ENCODE measurements at places on chromosomes 11 and 22. TPM values are rescaled to one million over a fixed set of nuclear protein-coding genes. Genes with fewer than 3 reads are reported as not detected.

DNA sequence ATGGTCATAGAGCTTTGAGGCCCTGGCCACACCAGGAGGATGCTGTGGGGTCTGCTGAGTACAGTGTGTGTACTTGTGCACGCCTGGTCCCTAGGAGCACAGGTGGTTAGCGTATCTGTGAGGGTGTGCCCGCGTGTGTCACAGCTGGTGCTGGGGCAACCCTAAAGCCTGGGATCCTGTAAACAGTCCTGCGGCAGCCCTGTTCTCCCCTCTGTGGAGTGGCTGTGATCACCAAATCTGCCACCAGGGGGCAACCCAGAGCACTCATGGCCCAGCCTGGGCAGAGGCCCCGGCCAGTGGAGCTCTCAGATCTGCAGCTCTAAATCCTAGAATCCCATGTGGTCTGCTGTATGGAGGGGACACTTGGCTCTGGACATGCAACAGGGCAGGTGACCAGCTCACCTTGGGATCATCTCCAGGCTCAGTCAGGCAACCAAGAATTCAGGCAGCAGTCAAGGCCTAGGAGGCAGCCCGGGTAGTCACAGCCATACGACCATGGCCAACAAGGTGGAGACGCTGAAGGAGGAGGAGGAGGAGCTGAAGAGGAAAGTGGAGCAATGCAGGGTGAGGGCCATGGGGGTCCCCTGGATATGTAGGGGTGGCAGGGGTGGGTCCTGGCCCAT, 3.9 kb downstream of the SH3BP1 start:
- DNase-seq = peak; percentile 87

DNA sequence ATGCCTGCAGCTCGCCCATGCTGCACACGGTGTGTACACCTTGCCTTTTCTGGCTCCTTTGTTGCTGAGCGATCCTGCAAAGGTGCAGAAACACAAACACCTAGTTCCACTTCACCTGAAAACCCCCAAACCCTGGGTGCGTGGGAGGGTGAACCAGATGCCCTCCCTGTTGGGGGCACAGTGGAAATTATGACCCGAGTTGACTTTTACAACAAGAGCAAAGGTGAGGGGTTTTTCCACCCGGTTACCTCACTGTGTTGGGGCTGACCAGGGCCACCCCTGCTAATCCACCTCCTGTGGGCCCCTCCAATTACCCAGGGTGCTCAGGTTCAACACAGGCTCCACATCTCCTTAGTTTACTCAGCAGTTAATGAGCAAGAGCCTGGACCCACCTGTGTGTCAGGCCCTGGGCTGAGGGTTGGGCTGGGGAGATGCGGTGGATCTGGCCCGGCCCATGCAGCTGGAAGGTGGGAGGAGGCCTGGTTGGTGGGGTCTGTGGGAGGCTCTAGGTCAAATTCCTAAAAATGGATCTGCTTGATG, 42.1 kb downstream of the LRRC32 start:
- no peak for DNase-seq

GRCh38 chr22:19824926-19825339, 29.7 kb downstream of the GNB1L start:
- no peak for DNase-seq

GRCh38 chr11:47553406-47553743, 443 bp upstream of the CELF1 start:
- DNase-seq = no peak

GRCh38 chr11:35478471-35479091, 46.8 kb downstream of the PAMR1 start:
- no peak for DNase-seq

DNA sequence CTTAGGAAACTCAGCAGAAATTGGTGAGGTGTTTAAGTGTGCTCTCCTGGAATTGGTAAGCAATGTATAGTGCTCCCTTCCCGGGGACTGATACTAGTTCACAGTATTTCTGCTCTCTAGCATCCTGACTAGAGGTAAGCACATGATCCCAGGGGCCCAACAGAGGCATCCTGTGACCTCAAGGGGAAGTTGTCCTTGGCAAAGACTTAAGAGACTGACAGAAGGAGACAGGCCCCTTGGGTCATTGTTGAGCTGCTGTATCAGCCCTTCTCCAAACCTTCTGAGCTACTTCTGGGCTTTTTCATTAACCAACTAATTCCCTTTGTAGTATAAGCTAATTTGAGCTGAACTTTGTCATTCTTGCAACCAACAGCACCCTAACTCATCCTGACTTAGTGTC, 4.3 kb upstream of the TBC1D22A start:
- no peak for DNase-seq

DNA sequence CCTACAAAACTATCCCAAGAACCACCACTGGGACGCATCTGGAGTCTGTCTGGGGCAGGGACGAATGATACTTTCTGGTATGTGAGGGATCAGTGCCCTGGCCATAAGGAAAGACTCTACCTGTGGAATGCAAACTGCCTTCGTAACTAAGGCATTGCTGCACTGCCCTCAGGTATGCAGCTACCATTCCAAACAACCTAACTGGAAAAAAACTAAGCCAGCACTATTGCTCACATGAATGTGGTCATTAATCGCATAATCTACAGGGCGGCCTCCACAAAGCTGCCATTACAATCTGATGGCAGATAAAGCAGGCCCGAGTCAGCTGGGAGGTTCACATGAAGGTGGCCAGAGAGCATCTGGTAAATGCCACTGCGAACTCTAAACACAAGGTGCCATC, 3.9 kb downstream of the PACSIN2 start:
- DNase-seq = no peak

DNA sequence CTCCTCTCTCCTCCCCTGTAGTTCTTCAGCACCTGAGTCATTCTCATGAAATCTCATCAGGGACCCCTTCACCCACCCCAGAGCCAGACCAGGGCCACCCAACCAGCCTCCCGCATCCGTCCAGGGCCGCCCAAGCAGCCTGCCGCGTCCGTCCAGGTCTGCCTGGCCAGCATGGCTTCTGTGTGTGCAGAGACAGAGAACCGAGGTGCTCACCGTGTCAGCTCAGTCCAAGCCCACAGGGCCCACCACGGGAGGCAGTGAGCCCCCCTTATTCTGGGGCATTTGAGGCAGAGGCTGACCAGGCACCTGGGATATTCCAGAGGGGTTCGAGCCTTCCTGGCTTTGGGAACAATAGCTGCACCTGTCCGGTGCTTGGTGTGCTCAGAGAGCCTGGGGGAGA, 1117.3 kb downstream of the BRD1 start:
- no peak for DNase-seq

DNA sequence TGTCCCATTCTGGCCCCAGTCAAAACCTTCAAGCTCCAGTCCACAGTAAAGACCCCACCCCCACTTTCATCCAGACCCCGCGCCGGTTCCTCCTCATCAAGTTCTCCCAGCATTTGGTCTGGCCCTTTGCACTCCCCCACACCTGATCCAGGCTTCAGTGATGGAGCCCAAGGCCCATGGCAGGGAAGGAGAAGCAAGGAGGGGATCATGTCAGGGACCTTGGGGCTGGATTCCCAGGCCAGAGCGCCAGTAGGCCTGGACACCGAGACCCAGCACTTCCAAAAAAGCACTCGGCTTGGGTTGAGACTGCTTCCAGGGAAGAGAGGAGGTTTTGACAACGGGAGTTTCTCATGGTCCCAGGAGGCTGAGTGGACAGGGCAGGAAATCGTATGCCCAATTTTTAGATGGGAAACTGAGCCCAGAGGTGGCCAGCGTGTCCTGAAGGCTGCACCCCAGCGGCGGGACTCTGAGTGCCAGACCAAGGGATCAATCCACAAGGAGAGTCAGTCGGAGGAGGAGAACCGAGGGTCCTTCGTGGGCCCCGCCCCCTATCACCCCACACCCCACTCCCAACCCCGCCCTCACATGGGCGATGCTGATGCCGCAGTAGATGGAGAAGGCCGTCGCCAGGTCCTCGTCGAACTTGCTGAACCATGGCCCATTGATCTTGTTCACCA, 90.5 kb downstream of the PDE2A start:
- DNase-seq = no peak

- no peak for DNase-seq
These were observed 333.0 kb upstream of the NARS2 start for GRCh38 chr11:78907636-78908035.

DNA sequence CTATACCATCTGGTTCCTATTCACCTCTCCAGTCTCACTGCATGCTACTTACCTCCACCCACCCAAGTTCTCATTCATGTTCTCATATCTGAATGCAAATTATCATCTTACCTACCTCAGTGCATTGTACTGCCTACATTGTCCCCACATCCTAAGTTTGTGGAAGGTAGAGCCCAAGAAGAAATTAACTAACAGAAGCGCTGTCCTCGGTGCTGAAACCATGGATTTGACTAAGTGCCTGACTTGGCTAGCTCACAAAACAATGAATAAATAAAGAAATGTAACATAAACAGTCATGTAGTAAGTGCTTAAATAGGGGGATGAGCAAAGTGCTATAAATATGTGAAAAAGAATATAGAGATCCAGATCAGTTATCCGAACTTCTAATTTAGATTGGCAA, 63.2 kb downstream of the GRIA4 start:
- no peak for DNase-seq

DNA sequence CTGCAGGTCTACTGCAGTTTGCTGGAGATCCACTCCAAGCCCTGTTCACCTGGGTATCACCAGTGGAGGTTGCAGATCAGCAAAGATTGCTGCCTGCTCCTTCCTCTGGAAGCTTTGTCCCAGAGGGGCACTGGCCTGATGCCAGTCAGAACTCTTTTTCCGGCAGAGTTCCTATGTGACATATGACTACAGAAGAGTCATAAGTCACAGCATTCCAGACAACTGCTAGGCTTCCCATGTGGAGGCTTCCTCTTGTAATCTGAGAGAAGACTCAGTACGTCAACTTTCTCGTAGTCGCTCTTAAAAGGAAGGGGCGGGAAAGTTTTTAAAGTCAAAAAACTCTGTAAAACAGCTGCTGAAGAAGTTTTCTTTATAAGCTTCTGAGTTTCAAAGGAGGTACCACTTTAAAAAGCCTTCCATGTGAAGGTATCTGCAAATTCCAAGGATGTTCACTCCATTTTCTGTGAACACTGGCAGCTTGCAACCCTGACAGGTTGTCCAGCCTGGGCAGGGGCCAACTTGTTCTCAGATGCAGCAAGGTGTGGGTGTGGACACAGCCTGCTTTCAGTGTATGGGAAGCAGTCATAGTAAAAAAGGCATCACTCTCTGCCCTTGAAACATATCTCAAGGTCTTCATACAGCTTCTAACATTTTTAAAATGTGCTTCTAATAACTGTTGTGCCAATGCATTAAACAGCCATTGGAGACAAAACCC, 97.8 kb downstream of the ME3 start:
- no peak for DNase-seq

GRCh38 chr11:10653946-10654810, 39.4 kb downstream of the IRAG1 start:
- no peak for DNase-seq

DNA sequence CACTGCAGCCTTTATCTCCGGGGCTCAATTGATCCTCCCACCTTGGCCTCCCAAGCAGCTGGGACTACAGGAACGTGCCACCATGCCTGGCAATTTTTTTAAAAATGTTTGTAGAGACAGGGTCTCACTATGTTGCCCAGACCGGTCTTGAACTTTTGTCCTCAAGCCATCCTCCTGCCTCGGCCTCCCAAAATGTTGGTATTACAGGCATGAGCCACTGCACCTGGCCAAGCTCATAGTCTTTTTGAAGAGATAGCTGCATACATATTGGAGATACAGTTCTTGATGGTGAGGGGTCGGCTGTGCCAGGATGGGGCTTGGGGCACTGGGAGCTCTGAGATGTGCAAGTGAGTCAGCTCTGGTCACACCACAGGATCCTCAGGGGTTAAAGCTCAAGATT, 53.2 kb downstream of the CHRDL2 start:
- no peak for DNase-seq

DNA sequence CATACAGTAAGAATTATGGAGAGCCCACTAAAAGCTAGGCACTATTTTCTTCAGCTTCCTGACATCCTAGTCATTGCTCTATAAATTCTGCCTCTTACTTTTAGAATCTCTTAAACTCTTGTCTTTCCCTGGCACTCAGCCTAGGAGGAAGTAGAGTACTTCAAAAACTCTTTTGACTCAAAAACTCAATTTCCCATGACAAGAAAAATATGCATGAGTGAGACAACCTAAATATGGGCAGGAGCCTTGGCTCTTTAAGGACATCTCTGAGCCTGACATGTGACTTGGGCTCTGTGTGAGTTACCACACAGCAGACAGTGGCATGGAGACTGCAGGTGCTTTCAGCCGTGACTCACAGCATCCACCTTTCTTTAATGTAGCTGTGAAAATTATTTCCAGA, 97.5 kb upstream of the CCDC179 start:
- DNase-seq = no peak

GRCh38 chr11:64064374-64065140, 28.8 kb downstream of the FLRT1 start:
- DNase-seq = no peak

DNA sequence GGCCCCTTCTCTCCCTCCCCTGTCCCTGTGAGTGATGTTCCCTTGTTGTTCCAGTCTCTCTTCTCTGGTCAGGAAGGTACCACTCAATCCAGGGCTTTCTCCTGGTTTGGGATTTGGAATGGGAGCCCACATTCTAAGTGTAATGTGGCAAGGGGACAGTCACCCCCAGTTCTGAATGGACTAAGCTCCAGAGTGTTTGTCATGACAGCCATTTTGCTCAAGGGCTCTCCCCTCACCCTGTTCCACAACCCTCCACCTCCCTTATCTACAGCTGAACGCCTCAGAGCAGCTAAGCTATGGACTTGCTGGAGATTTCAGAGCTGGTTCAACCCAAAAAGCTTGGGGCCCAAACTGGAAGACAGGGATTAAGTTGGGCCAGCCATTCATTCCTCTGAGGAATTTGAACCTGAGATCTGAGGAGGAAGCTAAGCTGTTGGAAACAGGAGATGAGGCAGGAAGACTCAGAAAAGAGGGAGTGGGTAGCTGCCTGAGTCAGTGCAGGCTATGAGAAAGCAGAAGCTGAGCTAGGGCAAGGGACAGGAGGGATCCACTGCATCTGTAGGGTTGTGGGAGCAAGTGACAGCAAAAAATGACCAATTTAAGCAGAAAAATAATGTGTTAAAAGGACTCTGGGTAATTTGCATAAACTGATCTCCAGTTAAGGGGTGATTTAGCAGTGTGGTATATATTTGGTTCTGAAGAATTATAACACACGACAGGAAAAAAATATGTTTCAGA, 22.9 kb upstream of the FCHSD2 start:
- no peak for DNase-seq

DNA sequence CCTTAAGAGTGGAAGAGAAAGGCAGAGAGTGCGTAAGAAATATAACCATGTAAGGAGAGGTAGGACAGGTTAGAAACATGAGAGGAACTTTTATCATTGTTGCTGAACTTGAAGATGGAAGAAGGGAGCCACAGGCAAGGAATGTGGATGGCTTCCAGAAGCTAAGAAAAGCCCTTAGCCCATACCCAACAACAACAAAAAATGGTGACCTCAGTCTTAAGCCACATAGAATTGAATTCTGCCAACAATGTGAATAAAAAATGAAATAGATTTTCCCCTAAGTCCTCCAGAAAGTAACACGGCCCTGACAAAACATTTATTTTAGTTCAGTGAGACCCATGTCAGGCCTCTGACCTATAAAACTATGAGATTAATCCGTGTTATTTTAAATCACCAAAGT, 767.3 kb downstream of the FAM181B start:
- DNase-seq = no peak

- DNase-seq = no peak
These were observed 22.8 kb upstream of the SYT7 start for GRCh38 chr11:61603667-61604066.

Gene OR52I2
- total RNA-seq = not detected

Gene BACE1
- total RNA-seq = 9.2 TPM

Gene CD6
- total RNA-seq = 0.54 TPM

Gene SLC22A8
- total RNA-seq = not detected
